Femur (tissue), 1 donor: ENCODE measurements at places on chromosomes 12 and 14.

GRCh38 chr12:104063712-104064030 lies 660 bp upstream of the HCFC2 start:
- DNase-seq = no peak

DNA sequence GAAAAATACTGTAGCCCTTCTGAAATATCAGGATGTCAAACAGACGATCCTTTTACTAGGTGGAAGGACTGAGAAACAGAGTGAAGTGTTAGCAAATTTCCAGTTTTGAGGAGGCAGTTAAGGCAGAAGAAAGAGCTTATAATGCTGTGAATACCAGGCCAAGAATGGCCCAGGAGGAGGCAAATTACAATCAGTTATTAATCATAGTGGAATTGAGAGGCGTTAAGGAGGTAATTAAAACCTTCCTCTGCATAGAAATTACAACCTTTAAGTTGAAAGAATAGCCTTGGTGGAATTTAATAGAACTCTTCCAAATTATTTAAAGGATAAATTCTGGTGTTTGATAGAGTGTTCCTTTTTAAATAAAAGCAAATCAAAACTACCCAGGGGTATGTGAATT lies 590.9 kb upstream of the SEL1L start:
- DNase-seq = no peak

DNA sequence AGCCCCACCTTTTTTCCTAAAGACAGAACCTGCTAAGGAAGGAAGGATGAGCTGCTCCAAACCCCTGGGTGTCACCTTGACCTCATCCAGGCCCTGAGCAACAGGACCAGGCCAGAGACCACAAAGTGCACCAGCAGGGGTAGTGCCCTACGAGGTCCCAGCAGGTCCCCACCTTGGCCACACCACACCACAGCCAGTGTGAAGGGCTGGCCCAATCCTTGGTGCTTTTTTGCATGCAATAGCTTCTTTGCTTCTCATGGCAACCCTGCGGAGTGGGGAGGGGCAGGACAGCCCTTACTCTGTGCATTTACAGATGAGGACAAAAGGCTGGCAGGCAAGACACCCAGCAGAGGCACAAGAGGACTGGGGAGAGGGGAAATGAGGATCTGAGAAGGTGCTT lies 352.6 kb downstream of the BCL11B start:
- DNase-seq = peak; percentile 5

- no peak for DNase-seq
Observed at GRCh38 chr12:26135571-26135970, 10.7 kb upstream of the BHLHE41 start.

GRCh38 chr12:22797701-22798100 lies 172.7 kb downstream of the ETNK1 start:
- no peak for DNase-seq

DNA sequence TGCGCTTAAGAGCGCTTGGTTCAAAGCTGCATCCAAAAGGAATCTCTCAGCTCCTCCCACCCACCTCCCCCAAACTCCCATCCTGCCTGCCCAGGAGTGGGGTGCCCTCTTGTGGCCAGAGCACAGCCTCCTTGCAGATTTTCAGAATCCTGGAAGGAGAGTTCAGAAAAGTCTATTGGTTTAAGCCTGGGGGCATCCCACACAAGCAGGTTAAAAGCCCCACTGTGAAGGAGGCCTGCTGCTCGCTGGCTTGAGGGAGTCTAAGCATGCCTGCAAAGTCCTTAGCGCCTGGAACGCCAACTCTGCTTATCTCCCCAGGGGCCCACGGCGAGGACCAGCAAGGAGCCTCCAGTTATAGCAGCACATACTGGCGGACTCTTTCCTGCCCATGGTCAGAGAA lies 297.1 kb downstream of the KSR2 start:
- DNase-seq = peak; percentile 29

GRCh38 chr12:3317841-3318501 lies 173.0 kb upstream of the PRMT8 start:
- no peak for DNase-seq
